ENCODE measurements at places on chromosomes 4 and X.

DNA sequence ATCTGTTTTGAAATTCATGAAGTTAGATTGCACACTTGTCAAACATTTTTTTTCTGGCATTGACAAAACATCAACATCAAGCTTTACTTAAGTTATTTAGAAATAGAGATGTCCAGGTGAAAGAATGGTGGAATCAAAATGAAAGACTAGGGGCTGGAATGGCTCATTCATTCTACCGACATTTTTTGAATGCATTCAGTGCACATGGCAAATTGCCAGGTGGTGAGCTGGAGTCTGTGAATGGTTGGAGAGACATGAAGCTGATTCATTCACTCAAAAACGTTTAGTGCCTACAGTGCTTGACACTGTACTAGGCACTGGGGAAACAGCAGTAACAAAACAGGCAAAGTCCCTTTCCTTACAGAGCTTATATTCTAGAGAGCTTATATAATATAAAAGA lies 292.4 kb downstream of the PPP1R2C start:
- no peak for ATAC-seq

- peak; percentile 47 for ATAC-seq
These were observed 35.4 kb downstream of the FABP2 start for GRCh38 chr4:119286377-119287002.

GRCh38 chr4:125828346-125828745 lies 513.6 kb downstream of the FAT4 start:
- no peak for ATAC-seq

- no peak for ATAC-seq
These were observed 3.8 kb upstream of the C4orf50 start for GRCh38 chr4:6021831-6022606.
